ENCODE measurements at places on chromosomes 12 and 14.

DNA sequence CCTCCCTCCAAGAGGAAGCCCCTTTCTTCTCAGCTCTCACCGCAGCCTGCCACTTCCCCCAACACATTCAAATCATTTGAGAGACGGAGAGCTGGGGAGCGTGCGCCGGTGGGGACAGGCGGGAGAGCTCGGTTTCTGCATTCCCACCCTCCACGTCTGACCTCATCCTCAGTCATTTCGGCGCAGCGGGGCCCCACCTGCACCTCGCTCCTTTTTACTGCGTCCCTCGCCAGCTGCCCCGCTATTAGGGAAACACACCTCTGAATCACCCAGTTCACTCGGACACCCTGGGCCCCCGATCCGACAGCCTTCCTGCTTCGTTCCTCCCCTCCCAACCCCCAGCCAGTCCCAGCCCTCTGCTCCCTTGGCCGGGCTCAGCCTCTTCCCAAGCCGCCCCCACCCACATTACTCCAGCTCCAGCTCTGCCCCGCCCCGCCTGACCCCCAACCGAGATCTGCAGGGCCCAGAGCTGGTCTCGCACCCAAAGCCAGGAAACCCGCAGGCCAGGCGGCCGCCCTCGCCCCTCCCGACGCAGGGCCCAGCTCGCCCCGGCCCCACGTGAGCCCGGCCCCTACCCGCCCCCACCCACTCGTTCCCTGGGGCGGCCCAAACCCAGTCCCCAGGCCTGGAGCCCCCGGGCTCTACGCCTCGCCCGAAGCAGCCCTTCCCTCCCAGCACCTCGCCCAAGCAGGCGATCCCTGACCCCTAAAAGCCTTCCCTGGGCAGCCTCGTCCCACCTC lies 783 bp downstream of the CORO1C start:
- DNase-seq = peak; percentile 44

DNA sequence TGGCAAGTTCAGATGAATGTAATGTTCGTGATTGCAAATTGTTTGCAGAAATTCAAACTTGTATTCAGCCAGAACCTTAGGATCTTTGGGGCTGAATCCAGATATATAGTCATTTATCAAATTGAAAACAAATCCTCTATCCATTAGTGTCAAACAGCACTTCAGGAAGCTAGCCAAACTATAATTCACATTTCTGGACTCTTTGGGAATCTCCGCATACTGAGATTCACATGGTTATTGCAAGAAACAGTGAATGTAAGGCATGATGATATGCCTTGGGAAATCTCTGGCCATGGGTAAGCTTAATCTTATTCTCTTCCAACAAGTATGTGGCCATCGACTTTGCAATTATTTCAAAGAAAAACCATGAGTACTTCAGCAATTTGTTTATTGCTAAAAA lies 98.5 kb downstream of the KLHL28 start:
- no peak for DNase-seq

DNA sequence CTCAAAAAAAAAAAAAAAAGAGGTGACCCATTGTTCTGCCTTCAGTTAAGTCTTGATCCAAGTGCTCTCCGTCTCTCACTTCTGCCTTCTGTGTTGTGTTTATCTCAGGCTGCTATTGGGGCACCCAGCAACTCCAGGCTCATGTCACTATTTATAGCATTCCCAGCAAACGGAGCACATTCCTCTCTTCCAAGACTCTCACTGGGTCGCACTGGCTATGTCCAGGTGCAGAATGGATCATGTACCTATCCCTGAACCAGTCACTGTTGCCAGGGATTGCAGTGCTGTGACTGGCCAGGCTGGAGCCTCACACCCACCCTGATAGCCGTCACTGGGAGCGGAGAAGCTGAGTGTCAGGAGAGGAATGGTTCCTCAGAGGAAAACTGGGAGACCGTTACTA lies 31.2 kb downstream of the RHOF start:
- no peak for DNase-seq

DNA sequence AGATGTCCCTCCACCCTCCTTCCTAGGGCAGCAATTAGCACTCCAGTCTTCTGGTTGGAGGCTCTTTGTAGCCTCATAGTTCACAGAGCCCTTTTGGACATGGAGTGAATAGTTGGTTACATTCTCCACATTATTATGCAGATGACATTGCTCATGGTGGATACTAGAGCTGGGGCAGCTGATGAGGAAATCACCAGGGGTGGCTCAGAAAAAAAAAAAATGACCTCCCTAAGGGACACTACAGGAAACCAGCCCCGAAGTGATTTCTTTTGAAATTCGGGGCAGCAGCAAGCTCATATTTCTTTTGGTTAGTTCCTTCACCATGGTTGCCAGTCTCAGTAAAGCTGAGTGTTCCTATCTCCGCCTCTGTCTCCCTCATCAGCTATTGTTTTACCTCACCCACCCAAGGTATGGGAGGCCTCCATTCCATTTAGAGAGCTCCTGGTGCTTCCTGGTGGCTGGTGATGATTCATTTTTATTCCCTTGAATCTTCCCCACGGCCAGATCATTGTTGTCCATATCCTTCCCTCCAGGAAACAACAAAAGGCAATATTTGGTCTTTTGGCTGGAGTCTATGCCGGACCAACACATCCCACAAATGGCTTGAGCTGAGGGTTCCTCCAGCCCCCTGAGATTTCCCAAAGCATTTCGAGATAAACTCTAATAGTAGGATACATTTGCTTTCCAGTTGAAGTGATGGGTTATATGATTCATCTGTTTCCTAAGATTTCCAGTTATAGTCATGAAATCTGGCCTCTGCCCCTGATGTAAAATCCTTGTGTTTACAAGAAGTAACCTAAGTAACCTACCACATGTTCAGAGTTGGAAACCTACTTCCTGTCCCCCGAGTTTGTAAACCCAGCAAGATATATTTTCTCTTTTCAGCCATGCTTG lies 56.2 kb upstream of the NID2 start:
- no peak for DNase-seq

- no peak for DNase-seq
Observed at GRCh38 chr12:78407722-78408121, 456.9 kb upstream of the SYT1 start.

- peak; percentile 24 for DNase-seq
Observed at GRCh38 chr14:69620211-69620611, 8.8 kb downstream of the SUSD6 start.

All from CD4-positive, alpha-beta T cell treated with Interleukin-6 for 4 hours (primary cell).